ENCODE measurements at places on chromosomes 12 and 14.

DNA sequence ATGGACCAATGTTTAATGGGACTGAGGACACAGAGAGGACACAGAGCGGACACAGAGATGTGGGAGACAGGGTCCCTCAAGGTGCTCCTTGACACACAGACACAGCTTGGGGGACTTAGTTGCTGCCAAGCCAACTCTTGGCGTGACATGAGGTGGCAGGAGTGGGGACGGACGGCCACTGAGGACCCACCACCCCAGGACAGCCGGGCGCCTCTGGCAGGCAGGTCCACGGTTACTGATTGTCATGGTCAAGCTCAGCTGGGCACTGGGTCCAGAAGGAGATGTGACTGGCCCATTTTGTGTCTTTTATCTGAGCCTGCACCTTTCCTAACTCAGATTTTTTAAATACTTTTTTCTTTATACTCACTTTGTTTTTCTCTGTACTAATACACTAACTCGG lies 15.7 kb upstream of the PWP1 start:
- no peak for DNase-seq

DNA sequence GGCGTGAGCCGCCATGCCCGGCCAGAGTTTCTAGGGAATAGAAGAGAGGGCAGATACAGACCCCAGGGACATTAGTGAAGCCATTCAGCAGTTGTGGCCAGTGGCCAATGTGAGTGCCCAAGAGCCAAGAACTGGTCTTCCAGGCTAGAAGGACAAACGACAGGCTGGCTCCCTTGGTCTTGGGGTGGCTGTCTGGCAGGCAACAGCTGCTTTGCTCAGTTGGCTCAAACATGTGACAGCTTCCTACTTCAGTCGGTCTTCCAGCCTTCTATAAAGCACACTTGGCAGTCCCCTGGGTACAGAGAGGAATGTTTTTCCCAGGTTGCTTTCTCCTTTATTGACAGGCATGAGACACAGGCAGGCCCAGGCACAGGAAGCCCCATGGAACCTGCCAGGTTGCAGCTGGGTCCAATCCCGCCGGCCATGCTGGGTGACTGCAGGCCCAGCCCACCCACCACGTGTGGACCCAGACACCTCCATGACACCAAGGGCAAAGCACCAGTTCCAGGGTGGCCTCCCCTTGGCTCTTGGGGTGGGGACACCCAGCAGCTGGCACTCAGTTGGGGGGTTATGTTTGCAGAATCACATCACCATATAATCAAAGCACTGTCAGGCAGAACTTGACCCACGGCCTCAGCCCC lies 15.4 kb downstream of the CHGA start:
- DNase-seq, result no peak

GRCh38 chr12:112616469-112617152 lies 174.9 kb upstream of the RPH3A start:
- DNase-seq, result no peak

GRCh38 chr14:75835156-75835725 lies 146.6 kb downstream of the TGFB3 start:
- DNase-seq, result no peak

GRCh38 chr12:63362791-63363190 lies 211.8 kb upstream of the AVPR1A start:
- no peak for DNase-seq

DNA sequence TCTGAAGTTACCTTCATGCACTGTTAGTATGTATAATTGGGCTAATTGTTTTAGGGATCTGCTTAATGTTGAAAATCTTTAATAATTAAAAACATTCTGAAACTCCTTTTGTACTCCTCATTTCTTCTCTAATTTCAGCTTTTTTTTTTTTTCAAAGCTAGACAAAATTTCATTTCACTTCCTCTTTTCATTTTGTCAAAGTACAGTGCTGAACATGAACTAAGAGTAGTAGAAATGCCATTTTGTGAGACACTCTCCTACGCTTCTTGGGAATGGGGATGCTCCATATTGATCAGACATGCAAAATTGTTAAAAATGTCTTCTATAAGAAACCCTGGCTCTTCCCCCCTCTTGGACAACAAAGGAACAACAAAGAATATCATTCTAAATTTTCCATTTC lies 1.7 kb downstream of the ABCD2 start:
- DNase-seq, result no peak

GRCh38 chr12:53320352-53321195 lies 836 bp downstream of the AAAS start:
- no peak for DNase-seq

GRCh38 chr14:67705211-67705610 lies 3.5 kb downstream of the RDH12 start:
- DNase-seq, result no peak

DNA sequence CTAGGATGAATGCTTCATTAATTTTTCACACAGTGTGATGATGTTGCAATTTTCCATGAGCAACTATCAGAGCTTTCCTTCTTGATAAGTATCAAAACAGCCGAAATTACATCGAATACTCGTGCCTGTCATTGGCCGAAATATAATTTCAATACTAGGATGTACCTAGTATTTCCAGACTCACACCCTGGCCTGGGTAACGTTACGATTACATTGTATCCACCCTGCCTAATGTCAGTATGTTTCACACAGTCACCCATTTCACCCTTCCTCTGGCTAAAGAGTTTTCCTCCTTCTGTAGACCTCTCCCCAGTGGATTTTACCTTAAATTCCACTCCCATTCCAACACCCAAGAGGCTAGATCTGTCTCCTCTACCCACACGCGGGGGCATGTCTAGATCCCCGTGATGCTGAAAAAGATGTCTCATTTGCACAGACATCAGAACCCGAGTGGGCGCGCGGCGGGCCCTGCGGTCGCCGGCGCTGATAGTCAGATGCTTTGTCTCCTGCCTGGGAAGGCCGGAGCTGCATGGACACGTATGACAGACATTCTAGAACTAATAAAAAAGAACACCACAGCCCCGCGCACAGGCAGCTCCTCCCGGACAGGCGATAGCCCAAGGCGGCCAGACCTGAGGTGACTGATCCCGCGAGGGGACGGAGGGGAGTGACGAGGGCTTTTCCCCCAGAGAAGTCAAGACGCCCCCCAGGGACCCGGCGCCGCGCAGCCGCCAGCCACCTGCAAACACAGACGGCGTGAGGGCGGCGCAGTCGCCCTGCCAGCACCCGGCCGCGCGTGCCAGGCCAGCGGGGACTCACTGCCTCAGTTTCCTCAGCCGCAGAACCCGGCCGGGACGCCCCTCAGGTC lies 723 bp downstream of the KIF21A start:
- no peak for DNase-seq

DNA sequence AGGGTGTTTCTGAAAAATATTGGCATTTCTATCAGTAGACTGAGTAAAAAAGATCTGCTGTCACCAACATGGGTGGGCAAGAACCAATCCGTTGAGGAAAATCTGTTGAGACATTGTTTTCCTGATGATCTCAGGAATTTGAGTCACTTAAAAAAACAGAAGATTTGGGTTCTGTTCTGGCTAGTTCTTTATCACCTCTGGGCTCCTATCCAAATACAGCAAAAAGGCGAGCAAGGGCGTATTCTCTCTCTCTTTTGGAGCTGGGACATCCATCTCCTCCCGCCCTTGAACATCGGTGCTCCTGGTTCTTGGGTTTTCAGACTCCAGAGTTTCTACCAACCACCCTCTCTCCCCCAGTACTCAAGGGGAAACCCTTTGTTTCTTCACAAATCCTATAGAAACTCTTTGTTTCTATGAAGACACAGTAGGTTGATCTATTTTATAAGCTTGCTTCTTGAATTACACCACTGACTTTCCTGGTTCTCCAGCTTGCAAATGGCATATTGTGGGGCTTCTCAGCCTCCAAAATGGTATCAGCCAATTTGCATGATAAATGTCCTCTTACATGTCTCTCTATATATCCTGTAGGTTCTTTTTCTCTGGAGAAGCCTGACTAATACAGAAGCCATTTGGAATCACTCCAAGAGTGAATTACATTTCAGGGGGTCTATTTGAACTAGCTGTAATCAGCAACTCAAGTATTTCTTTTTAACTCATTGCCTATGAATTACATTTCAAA lies 263.9 kb upstream of the TMTC1 start:
- DNase-seq, result no peak

DNA sequence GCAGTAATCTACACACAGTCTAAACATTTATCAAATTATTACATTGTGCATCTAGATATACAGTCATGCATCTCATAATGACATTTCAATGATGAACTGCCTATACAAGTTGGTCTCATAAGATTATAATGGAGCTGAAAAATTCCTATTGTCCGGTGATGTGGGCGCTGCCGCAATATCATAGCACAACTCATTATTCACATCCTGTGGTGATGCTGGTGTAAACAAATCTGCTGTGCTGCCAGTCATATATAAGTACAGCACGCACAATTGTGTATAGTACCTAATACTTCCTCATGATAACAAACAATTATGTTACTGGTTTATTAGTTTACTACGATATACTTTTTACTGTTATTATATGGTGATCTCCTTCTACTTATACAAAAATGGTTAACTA lies 768.8 kb upstream of the NOVA1 start:
- DNase-seq, result no peak

DNA sequence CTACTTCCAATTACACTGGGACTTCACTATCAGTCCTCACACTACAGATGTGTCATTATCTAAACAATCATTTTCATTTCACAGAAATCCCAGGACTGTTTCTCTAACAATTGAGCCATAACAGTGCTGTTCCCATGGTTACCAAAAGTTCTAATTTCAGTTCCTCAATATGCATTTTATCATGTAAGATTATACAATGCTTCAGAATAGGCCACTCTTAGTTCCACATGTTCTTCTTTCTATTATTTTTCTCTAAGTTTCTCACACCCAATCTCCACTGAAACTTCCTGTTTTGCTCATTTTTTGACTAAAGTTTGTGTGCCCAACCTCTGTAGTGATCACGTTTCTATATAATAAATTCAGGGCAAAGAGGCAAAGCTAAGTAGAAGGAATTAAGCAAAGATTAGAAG lies 185.8 kb downstream of the DUSP6 start:
- DNase-seq, result peak; percentile 72

- DNase-seq, result no peak
These were observed 39.9 kb upstream of the MDGA2 start for GRCh38 chr14:47715330-47715729.

GRCh38 chr12:27025116-27025515 lies 2.8 kb downstream of the MED21 start:
- DNase-seq, result no peak

DNA sequence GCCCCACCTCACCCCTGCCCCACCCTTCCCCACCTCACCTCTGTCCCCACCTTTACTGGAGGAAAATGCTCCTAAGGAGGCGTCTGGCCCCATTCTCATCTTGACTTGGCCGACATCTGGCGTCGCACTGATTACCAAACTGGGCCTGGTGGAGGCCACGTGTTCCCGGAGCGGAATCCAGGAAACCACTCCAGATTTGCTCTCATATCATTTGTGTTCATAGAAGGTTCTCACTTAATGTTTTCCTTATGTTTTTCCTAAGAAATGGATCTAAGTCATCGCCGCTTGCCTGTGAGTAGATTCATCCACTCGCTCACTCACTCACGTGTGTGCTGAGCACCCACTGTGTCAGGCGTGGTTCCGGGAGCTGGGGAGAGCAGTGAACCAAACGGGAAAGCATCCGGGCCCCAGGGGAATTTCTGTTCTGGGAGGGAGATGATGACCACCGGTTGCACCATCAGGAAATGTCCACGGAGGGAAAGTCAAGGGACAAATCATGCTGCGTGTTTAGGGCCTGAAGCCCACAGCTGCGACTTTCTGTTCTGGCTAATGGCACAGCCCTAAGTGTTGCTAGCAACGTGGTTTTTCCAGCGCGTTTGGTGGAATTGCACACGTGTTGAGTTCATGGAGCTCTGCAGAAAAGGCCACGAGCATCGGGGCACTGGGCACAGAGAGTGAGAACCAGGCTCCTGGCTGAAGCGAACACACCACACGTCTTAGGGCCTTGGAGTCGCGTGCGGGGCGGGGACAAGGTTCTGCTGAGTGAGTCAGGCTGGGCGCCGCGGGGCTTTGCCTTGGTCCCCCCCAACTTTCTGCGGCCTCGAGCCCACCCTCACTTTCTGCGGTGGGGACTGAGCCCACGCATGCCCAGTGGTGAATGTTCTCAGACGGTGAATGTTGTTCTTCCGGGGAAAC lies 57.7 kb downstream of the ADGRD1 start:
- DNase-seq, result no peak

DNA sequence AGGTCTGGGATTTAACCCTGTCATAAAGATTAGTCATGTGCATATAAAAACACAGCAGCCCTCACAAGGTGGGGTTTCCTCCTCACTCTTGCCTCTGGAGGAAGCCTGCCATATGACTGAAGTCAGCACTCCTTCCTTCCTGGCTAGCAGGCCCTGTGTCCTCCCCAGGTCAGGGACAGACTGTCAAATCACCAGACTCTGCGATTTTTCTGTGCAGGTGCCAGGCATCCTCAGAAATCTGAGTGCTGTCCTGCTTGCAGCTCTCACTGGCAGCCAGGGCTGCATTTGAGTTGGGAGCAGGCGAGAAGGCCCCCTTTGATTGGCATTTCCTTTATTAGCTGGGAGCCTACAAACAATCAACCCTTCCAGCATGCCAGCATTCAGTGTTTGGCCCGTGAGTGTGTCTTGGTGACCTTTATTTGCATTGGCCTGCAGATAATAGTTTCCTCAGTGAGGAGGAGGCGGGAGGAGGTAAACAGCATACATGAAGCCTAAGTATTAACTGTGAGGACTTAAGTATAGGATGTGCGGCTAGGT lies 183.8 kb upstream of the ARHGAP5 start:
- no peak for DNase-seq

DNA sequence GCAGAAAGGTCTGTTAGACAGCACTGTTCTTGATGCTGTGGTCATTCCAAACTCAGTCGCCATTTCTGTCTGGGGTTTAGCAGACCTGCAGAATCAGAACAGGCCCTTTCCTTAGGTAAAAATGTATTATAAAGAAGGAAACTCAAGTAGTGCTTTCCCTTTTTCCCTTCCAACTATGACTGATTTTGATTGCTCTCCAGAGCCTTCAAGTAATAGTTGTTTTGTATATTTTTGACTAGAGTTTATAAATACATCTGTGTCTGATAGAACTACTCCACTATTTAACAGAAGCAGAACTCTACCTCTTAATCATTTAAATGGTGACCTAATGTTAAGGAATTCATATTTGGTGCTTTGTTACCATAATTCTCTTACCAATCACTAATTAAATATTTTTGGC lies 74.0 kb downstream of the WNK1 start:
- no peak for DNase-seq

GRCh38 chr12:57089271-57090245 lies 644 bp downstream of the NAB2 start:
- peak; percentile 41 for DNase-seq

- no peak for DNase-seq
These were observed 474 bp downstream of the KCNK10 start for GRCh38 chr14:88322504-88323085.

Data from CD4-positive, CD25-positive, alpha-beta regulatory T cell (primary cell).